Gastroesophageal sphincter (tissue), 4 donors: ENCODE measurements at places on chromosomes 3 and 15. TPM values are rescaled to one million over a fixed set of nuclear protein-coding genes. Genes with fewer than 3 reads are reported as not detected.
A peak's percentile ranks its signal among the peaks of the same experiment; 100 is the strongest.

DNA sequence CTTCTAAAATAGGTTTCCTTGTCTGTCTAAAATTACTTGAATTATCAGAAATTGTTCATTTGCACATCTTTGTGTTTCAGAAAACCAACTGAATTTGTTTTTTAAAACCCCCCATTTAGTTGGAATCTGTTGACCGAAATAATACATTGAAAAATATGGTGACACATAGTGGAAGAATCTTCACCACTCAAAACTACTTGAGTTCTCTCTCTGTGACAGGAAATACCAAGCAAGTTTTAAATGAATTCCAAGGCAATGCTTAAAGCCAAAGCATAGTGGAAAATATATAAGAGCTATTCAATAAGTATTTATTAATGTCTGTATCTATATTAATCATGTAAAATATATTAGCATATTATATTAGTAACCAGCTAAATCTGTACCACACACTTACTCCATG lies 224.9 kb upstream of the COL8A1 start:
- ATAC-seq: no peak

GRCh38 chr15:79329171-79329611 lies 18.3 kb downstream of the TMED3 start:
- no peak for ATAC-seq

- ATAC-seq: no peak
These were observed 87.4 kb upstream of the ADAMTS17 start for GRCh38 chr15:100429116-100429728.

The TIGIT gene
- total RNA-seq: 0.08 TPM

DNA sequence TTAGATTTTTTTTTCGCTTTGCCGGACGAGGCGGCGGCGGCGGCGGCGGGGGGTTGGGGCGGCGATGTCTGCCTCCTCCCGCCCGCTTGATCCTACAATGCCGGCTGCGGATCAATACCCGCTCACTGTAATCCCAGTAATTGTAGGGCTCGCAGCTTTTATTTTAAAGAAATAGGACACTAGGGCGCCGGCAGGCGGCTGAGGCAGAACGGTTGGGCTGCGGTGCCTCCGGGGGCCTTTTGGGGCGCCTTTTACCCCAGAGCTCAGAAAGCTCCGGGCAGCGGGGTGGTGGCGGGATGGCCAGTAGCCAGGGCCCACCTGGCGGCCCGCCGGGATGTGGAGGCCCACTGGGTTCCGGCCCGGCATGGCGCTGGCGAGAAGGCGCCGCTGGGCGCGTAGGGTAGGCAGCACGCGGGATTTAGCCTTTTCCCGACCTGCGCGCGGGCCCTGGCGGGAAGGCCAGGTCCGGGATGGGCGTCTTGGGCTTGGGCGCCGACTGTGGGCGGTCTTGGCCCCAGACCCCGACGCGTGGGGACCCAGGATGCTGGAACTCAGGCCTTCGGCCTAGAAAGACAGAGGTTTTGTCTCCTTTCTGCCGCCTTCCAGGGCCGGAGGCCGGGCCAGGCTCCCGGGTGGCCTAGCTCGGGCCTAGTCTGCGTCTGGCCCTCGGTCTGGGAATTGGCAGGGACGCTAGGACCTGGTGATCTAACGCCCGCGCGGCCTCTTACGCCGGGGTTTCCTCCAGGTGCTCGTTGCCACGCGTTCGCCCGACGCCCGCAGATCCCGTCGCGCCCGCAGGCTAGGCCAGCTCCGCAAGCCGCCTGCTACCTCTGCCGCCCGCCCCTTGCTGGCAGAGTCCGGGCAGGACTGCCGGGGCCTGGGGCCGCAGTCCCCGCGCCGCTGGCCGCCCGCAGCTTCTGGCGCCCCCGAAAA lies 15.5 kb upstream of the ONECUT1 start:
- ATAC-seq: no peak

- ATAC-seq: no peak
These were observed 5.5 kb upstream of the PSMD6 start for GRCh38 chr3:64028754-64029153.

The GUCA1C gene
- not detected for total RNA-seq

DNA sequence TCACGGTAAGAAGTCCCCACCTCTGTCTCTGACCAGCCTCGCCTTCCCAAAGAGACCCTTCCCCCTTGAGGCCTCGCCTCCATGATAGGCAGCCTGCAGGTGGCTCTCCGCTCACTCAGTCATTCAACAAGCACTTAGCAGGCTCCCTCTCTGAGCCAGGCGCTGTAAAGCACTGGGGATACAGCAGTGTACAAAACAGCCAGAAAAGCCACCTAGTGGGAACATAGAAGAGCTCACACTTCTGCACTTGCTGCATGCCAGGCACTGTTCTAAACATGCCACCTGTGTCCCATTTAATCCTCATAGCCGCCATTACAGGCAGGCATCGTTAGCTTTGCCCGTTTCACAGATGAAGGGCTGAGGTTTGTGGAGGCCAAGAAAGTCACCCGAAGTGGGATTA lies 56.0 kb downstream of the SEMA3G start:
- no peak for ATAC-seq

DNA sequence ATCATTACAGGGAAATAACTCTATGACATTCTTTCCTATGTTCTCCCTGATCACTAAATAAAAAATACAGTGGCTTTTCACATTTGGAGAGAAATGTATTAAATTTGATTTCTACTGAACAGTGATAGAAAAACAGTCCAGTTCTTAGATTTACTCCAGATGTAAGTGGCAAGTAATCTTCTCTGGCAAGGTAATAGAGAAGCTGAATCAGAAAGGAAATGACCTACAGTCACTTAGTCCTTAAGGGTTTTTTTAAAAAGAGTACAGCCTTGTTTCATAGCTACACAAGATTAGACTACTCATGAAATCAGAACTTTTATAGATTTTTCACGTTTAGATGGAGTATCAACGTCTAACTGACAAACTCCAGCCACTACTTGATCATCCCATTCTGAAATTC lies 236.9 kb downstream of the CADPS start:
- no peak for ATAC-seq

- ATAC-seq: no peak
These were observed 524.1 kb upstream of the CBLB start for GRCh38 chr3:106392915-106393314.

The PIERCE2 gene
- total RNA-seq: 4.5 TPM

- no peak for ATAC-seq
These were observed 107.0 kb downstream of the SHOX2 start for GRCh38 chr3:157999246-157999645.

GRCh38 chr3:30749230-30749629 lies 142.8 kb downstream of the TGFBR2 start:
- no peak for ATAC-seq

DNA sequence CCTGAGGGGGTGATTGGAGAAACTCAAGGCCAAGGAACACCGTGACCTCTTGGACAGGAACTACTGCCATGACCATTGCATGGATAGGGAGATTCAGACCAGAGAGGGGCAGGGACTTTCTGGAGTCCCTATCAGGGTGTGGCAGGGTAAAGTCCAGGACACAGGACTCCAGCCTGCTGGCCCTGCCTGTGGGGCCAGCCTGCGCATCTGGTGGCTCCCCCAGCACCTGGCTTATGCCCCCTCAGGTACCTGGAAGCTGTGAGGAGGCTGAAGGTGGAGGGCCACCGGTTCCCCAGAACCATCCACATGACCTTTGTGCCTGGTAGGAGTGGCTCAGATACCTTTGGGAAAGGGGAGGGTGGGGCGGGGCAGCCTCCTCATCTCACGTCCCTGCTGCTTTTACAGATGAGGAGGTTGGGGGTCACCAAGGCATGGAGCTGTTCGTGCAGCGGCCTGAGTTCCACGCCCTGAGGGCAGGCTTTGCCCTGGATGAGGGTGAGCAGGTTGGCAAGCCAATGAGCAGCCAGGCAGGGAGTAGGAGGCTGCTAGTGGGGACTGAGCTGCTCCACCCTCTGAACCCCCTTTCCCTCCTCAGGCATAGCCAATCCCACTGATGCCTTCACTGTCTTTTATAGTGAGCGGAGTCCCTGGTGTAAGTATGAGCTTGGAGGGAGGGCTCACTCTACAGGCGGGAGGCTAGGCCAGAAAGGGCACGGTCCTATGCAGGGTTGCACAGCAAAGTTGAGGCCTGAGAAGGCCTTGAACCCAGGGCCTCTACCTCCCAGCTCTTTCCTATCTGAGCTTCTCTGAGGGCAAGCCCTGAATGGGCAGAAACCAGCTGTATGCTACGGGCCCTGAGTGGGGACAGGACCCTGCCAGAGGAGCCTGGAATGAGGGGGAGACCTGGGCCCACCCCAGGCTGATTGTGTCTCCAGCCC lies 2.9 kb downstream of the ACY1 start:
- no peak for ATAC-seq

DNA sequence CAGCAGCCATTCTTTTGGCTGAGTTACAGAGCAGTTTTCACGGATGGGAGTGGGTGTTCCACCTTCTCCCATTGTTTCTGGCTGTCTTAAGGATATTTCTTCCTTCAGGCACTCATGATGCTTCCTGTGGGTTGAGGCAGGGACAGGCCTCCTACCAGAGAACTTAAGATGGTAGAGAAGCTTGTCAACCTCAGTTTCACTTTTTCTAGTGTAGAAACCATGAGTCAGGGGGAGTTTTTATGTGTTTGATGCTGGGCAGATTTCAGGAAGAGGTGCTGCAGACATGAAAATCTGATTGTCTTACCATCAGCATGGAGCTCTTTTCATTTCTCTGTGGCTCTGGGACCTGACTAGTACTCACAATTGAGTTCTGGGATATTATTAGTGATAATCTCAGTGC lies 48.7 kb upstream of the VEPH1 start:
- ATAC-seq: no peak

DNA sequence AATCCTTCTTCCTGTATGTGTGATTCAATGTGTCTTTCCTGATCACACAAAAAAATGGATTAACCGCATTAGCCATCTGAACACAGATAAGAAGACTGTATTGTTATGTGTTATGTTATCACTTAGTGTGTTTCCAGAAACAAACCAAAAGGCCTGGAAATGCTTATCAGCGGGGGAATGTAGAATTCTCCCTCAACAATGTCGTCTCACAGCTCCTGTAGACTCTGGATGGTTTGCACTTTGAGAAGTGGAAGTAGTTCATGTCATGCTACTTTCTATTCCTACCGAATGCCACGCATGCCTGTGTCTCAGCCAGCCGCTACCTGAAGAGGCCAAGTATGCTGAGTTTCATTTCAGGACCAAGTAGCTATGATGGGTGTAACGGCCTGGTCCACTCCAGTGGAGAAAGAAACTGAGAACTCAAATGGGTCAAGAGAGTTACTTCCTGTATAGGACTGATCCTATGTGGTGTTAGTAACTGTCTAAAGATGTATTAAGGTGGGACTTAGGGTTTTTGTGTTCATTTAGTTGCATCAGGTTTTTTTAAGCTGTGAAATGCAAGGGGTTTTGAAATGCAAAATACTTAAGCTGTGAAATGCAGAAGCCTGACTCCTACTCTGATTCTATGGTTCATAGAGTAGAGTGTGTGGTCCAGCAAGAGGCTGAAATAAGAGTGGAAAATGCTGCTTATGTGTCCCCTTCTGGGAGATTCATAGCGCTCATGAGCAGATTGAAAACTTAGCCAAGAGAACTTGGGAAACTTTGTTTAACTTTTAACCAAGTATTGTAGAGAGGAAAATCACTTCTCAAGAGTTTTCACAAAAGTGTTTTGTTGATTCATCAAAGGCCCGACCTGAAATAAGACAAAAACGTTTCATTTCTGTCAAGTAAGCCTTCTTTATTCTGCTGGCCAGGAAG lies 118.5 kb upstream of the LMOD3 start:
- no peak for ATAC-seq

The MEGF11 gene
- total RNA-seq: not detected

GRCh38 chr3:188468196-188468595 lies 314.2 kb downstream of the LPP start:
- no peak for ATAC-seq

DNA sequence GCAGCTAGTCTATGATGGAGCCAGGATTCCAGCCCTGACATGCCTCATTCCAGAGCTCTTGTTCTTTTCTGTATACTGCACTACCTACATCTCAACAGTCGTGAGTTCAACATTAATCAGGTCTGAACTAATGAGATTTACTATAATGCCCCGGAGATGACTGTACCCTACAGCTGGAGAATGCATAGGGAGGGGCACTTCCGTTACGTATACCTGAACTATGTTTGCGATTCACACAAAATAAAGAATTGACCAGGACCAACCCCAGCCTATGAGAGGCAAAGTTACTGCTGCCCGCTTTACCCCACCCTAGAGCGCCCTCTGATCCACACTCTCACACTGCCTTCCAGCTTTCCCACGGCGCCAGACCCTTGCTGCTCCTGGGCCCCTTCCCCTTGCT lies 97.0 kb downstream of the IGF2BP2 start:
- ATAC-seq: no peak

DNA sequence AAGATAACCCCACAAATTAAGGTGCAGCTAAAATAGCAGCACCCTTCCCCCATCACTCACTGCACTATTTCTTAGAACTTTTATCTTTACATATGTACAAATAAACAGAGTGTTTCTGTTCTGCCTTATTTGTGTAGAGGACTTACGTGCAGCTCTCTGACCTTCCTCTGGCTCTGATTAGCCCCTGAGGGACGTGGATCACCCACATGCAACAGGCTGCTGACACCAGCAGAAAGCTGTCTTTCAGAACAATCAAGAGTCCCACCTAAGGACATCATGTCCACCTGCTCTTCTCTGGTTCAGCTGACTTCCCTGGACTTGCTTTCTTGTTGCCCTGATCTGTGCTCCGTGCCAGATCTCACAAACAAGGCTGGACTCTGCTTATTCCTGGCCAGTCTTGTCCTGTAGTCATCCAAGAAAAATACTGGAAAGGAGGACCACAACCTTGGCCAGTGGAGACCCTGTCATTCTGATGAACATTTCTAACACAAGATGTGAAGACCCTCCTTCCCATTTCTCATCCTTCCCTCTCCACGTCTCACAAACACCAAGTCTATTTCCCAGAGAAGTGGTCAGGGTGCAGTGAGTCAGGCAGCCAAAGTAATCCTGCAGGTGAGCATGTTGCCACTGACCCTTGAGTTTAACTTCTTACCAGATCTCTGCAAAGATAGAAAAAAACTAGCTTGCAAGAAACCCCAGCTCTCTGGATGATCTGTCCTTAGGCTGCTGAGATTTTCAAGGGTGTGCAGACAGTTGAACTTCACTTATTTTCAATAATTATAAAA lies 243.6 kb upstream of the ICE2 start:
- ATAC-seq: no peak

- peak; percentile 81 for ATAC-seq
These were observed at the start of gene UBA7 for GRCh38 chr3:49813497-49814174. UBA7 (minus strand) TSS chr3:49813953; CDS start chr3:49813787, 166 bp downstream.

The KCNH8 gene
- total RNA-seq: 0.19 TPM

DNA sequence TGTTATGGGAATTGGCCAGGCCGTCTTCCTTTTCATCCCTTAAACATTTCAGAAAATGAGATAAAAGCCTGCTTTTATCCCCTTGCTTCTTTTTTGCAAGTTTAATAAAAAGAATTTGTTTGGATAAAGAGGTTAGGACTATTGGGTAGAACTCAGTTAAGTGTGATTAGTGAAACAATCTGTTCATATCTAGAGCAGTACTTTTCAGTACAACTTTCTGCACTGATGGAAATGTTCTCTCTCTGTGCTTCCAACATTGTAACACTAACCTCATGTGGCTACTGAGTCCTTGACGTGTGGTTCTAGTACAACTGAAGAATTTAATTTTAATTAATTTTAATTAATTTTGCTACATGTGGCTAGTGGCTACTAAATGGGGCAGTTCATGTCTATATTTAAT lies 246.9 kb downstream of the UBE2E2 start:
- ATAC-seq: no peak

The TPRA1 gene
- 36.3 TPM for total RNA-seq

The CCDC191 gene
- 4.9 TPM for total RNA-seq
